Activated T-cell treated with anti-CD3 and anti-CD28 coated beads, Interleukin-2, amount 50 U/mL, for 24 hours (primary cell): ENCODE measurements at places on chromosomes 1 and 21.
A peak's percentile ranks its signal among the peaks of the same experiment; 100 is the strongest.

DNA sequence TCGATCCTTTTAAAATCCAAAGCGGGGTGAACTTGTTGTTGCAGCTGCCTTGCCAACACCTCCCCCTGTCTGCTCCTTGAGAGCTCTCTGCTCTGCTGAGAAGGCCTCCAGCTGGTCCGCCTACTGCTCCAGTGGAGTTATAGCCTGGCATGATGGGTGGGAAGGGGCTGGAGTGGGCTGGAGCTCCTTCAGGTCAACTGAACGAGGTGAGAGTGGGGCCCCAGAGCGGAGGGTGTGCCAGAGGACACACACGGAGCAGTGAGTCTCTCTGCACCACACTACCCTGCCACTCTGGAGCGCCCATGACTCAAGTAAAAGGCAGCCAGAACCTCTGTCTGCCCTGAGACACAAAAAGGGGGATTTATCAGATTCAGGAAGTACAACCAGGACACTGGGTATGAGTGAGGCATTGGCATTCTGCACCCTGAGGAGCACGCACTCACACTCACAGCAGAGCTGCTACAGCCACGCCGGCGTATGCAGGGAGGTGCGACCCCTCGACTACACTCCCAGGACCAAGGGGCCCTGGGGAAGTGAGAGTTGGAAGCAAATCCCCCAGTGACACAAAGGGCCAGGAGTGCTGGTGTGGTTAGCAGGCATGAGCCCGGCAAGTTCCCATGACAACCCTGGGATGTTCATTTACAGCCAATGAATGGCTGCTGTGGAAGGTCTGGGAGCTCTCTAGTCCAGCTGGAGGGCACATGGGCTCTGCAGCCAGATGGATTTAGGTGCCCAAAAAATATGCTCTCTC is 28.0 kb upstream of the EVA1B start:
- no peak for DNase-seq

- no peak for DNase-seq
Observed at GRCh38 chr1:17892225-17892624, 137.1 kb downstream of the ACTL8 start.

DNA sequence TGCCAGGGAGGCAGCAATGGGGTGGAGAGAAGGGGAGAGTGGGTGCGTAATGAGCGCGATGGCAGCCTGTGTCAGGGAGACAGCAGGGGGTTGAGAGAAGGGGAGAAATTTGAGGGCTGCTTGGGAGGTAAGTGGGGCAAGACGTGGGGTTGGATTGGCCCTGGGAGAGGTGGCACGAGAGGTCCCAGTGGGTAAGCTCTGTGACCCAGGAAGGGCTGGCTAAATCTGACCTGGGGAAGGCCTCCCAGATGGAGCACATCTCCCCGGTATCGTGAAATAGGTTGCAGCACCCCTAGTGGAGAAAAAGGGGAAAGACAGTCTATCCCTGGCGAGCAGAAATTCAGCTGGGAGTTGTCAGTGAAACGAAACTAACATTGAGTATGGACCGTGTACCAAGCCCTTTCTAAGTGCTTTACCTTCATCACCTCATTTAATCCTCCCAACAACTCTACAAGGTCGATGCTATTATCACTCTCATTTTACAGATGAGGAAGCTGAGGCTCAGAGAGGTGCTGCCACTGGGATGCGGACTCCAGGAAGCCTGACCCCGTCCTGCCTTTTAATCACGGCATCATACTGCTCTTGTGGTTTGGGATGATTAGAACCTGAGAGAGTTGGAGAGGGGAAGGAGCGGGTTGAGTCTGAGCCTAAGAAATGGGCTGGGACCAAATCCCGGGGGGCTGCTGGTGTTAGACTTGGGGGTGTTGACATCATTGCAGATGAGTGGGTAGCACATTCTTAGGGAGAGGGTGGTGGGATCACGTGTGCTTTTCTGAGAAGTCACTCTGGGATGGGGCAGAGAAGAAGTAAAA is 56.6 kb upstream of the RPL11 start:
- DNase-seq, result peak; percentile 69

DNA sequence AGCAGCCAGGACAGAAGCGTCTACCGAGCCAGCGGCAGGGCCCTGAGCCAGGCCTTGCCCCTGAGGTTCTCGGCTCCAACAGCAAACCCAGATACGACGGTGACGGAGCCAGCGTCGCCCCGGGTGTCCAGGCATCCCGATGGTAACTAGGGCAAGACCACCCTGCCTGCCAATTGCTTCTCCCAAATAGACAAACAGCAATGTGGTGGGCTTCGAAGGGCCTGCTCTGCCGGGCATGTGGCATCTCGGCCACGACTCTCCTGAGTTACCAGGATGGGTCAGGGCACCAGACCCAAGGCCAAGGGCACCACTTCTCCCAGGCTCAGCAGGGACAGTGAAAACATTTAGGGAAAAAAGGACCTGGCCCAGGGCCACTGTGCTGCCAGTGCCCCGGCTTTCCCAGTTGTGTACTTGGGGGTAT is 3.2 kb upstream of the ACTRT2 start:
- DNase-seq, result no peak

GRCh38 chr21:46552274-46552673 is 52.6 kb downstream of the S100B start:
- no peak for DNase-seq

DNA sequence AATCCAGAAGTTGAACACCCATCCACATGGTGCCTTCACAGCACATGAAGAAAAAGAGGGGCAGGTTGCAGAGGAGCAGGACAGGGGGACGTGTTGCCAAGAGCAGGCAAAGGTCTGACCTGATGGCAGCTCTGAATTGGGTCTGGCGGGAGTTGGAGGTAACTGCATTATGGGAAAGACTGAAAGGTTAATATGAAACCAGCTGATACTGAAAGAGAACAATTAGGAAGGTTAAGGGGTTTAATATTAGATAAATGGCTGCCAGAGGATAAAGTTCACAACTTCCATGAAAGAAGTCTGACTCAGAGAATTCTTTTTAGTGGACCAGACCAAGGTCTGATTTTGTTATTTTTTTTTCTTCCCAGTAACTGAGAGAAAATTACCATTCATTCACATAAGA is 76.1 kb downstream of the CD58 start:
- DNase-seq, result no peak

DNA sequence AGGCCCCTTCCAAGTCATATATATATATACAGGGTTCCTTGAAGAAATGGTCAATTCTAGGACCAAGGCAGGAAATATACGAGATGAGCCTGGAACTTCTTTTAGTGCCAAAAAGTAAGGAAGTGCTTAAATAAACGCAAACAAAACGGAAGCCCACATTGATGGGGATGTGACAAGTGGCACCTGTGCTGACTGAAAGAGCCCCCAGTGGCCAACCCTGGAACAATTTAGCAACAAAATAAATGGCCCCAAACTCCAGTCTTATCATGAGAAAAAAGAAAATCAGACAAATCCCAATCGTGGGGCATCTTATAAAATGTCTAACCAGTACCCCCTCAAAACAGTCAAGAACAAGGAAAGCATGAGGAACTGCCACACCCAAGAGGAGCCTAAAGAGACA is 17.7 kb downstream of the PLA2G5 start:
- no peak for DNase-seq

DNA sequence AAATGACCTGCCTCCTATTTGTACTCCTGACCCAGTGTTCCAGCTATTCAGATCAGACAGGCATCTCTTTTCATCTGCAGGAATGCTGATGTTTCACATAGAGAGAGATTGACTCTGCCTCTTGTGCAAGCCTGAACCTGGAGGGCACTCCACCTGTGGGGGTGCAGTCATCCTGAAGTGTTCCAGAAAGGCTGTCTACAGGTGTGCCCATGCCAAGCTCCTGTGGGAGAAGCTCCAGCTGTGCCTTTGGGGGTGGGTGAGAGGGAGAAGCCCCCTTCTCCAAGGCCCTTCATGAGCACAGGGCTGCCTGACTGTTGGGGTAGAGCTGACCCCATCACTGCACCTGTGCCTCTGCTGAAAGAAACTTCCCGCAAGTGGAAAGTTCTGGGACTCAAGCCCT is 22.8 kb downstream of the IFI44 start:
- no peak for DNase-seq

DNA sequence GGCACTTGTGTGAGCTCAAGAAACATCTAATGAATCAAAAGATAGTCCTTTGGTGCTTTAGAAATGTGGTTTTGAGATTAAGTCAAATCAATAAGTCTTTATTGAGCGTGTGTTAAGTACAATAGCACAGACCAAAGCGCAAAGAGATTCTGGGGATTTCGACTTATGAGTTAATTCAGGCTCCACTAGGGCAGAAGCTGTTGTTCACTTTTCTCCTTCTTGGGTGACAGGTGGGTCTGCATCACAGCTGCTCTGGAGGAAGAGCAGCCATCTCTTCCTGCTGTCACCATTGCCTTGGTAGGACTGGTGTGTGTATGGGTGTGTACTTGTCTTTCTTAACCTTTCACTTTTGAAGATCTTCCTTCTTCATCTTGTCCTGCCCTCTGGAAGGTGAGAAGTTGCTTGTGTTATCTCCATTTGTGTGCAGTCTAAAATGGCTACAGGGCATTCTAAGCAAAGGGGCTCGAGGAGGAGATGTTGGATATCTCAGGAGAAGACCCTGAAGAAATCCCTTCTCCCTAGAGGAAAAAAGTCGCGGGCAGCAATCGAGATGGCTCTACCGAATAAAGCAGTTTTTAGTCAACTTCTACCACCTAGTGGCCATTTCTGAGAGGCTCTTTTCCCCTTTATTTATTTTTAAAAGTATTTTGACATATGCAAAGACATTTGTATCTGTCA is 22.9 kb upstream of the DISC1 start:
- no peak for DNase-seq

GRCh38 chr1:60133000-60133673 is 59.6 kb upstream of the C1orf87 start:
- no peak for DNase-seq

GRCh38 chr1:53176452-53177208 is 20.0 kb upstream of the CPT2 start:
- DNase-seq, result no peak

GRCh38 chr1:36085686-36086526 is 2.0 kb downstream of the TEKT2 start:
- no peak for DNase-seq

GRCh38 chr1:12203216-12204007 is 26.4 kb upstream of the VPS13D start:
- no peak for DNase-seq

- no peak for DNase-seq
Observed at GRCh38 chr1:68521286-68521685, 24.4 kb upstream of the DEPDC1 start.

DNA sequence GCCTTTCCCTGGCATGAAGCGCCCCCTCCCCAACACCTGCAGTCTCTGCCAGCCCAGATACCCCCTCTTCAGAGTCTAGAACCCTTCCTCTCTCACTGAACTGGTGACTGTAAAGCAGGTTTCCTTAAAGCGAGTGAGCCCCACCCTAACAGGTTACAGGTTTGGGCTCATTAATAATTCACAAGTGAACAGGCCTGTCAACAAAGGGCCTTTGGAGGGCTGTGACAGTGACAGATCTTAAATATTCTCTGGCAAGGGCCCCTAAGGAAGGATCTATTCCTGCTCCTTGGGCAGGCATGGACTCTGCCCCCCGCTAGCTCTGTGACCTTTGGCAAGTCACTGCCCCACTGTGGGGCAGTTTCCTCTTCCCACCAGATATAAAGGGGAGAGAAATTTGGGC is 5.6 kb upstream of the TTC39A start:
- no peak for DNase-seq

- DNase-seq, result no peak
Observed at GRCh38 chr1:211975152-211975941, 60.0 kb downstream of the INTS7 start.
